ENCODE measurements at places on chromosomes 4 and X.

DNA sequence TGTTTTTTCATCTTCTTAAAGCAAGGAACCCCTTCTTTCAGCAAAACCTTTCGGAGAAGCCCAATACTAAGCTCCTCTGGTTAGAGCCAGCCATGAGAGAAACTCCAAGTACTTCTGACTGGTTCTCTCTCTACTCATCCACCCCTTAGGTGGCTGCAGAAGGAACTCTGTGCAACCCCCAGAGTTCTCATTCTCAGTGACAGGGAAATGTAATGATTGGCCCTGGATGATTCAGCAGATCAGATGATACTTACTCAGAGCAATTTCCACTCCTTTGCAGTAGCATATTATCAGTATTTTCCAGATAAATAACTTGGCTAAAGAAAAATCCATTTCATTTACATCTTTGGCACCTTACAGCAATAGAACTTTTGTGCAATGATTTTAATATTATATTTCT lies 3.2 kb downstream of the SPP1 start:
- no peak for DNase-seq

GRCh38 chr4:148965080-148965479 lies 522.9 kb upstream of the NR3C2 start:
- DNase-seq = no peak

DNA sequence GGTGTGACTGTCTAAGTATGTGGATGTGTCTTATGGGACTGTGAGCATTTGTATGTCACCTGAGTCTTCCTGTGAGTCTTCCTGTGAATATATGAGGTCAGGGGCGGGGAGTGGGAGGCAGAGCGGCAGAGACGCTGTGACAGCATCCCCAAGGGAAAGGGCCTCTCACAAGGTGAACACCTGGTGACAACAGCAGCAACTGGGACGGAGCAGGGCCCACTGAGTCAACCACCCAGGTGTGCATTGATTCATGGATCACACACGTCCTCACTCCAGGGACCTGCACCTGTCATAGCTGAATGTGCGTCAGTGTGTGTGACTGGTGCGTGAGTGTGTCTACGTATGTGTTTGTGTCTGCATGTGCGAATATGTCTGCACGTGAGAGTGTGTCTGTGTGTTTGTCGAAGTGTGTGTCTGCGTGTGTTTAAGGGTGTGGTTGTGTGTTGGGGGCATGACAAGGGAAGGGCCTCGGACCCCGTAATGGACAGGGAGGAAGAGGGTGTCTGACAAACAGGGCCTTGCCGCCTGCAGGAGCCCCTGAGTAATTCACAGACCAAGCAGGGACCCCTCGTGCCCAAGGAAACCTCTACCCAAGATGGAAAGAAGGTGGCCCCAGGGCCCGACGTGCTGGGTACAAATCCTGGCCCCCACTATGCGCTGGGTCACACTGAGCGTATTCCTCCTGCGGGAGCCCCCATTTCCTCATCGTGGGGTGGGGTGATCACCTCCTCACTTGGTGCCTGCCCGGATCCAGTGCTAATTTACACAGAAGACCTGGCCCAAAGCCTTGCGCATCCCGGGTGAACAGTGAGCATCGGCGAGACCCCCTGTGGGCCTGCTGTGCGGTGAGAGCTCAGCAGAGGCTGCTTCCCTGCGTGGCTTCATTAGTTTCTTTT lies 76.7 kb downstream of the ABLIM2 start:
- no peak for DNase-seq

DNA sequence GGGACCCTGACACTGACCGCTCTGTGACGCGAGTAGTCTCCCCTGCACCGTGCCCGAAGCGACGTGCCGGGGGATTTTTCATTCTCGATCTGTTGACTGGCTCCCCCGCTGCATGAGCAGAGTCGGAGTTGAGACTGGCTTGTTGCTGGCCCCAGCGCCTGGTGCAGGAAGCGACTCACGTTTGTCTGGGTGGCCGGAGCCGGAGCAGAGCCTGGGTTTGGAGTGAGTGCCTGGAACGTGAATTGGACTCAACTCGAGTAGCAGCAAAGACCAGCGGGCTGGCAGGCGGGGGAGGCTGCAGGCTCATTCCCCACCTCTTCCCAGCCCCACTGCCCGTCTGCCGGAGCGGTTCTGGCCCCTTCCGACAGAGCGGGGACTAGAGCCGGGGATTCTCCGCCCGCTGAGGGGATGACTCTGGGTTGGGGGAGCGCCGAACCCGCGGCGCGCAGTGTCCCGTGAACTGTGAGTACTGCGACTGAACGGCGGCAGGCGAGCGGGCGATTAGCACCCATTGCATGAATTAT lies 554 bp downstream of the PCDH7 start:
- no peak for DNase-seq

GRCh38 chr4:155007660-155008176 lies 200.7 kb upstream of the NPY2R start:
- DNase-seq = no peak

DNA sequence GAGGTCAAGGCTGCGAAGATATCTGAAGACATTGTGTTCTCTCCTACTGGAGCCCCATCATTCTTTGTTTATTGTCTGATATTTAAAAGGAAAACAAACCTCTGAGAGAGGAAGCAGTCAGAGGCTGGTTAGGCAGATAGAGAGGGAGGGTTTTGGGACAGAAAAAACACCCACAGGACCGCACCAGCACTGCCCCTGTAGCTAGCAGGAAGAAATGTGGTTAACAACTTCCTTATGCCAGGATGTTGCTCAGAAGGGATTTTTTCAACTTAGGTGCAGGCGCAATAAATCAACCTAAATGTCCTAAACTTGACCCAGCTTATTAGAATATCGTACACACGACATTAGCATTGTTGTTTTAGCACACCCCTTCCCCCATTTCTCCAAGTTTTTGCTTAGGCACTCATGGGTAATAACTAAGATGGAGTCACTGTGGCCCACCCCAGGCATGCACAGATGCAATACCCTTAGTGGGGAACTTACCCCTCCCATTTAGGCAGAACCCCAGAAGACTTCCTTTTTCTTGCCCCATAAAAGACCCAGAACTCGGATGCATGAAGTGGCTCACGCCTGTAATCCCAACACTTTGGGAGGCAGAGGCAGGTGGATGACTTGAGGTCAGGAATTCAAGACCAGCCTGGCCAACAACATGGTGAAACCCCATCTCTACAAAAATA lies 2.8 kb upstream of the ZNF718 start:
- peak; percentile 59 for DNase-seq

GRCh38 chrX:15376956-15377355 lies 7.3 kb downstream of the VEGFD start:
- DNase-seq = no peak

- no peak for DNase-seq
Observed at GRCh38 chr4:152476796-152477195, 59.1 kb downstream of the FBXW7 start.

DNA sequence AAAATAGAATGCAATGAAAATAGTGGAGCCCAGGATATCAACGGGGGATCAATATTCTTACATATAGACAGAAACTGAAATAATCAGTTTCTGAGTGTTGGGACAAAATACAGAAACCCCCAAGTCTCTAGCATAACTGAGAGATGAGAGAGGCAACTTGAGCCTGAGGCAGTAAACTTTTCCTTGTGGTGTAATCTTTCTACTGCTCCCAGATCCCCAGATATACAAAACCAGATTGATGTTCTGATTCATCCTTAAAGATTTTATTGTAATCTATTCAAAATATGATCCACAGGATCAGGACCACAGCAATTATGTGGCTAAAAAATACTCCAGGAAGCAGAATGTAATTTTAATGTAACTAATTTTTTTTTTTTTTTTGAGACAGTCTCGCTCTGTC lies 2282.6 kb downstream of the ARAP2 start:
- DNase-seq = no peak

DNA sequence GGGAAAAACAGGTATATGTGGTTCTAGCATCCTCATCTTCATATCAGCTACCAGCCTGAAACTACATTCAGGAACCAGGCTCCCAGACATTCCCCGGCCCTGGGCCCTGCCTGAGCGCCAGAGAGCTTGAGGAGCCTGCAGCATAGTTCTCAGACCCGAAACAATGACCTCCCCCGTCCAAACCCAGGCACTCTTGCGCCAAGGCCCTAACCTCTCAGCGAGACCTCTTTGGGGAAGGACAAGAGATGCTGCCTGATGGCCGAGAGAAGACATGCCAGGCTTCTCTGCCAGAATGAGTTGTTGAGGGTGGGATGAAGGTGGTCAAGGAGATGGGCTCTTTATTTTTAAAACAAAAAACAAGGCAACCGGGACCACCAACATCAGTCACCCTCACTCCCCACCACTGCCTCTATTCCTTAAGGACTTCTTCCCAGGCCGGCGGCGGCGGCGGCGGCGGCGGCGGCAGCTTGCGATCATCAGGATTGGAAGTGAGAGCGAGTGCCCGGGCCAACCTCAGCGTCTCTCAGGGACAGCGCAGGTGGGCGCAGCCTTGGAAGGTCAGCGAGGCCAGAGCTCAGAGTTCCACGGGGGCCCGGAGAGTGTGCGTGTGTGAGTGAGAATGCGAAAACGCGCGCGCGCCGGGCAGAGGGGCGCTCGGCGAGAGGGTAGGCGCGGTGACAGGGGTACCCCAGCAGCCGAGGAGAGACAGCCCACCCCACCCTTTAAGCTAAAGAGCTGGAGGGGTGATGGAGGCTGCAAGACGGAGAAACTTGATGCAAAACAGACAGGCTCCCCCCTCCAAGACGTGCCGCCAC lies 601 bp downstream of the INPP4B start:
- peak; percentile 11 for DNase-seq

DNA sequence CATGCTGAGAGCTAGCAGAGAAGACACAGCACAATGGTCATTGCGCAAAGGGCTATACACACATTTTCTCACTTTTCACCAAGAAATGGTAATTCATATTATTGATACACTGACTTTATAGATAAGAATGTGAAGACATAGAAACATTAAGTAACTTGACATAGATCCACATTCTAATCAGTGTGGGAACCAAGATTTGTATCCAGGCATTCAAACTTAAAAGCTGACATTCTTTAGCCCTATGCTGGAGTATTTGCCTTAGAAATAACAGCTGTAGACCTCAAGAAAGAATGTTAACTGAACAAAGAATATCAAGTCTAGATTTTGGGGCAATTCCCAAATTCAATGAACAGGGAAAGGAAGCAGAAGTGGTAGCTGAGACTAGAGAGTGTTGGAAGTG lies 384.8 kb downstream of the IL15 start:
- no peak for DNase-seq

GRCh38 chr4:15002659-15003400 lies 549 bp downstream of the CPEB2 start:
- DNase-seq = peak; percentile 93

Data from T-helper 2 cell (primary cell).